ENCODE measurements at places on chromosomes 1 and 21. TPM values are rescaled to one million over a fixed set of nuclear protein-coding genes. Genes with fewer than 3 reads are reported as not detected.

The GBP6 gene
- 0.13 TPM for total RNA-seq

- H3K36me3 ChIP-seq = no peaks in the 10 kb centered on the region
- DNase-seq = no peak
- H3K27me3 ChIP-seq = peaks cover 3% of the 10 kb centered on the region
- no peak overlapping the region for H3K4me3 ChIP-seq
- H3K27ac ChIP-seq = no peak overlapping the region
- no peaks in the 10 kb centered on the region for H3K4me1 ChIP-seq
Observed at GRCh38 chr1:4179914-4180735, 280.1 kb upstream of the C1orf174 start.

GRCh38 chr1:192491804-192492554, 83.6 kb upstream of the RGS1 start:
- no peaks in the 10 kb centered on the region for H3K27me3 ChIP-seq
- no peak for DNase-seq
- peaks cover 20% of the 10 kb centered on the region for H3K4me1 ChIP-seq
- H3K36me3 ChIP-seq = no peaks in the 10 kb centered on the region
- H3K4me3 ChIP-seq = no peak overlapping the region

DNA sequence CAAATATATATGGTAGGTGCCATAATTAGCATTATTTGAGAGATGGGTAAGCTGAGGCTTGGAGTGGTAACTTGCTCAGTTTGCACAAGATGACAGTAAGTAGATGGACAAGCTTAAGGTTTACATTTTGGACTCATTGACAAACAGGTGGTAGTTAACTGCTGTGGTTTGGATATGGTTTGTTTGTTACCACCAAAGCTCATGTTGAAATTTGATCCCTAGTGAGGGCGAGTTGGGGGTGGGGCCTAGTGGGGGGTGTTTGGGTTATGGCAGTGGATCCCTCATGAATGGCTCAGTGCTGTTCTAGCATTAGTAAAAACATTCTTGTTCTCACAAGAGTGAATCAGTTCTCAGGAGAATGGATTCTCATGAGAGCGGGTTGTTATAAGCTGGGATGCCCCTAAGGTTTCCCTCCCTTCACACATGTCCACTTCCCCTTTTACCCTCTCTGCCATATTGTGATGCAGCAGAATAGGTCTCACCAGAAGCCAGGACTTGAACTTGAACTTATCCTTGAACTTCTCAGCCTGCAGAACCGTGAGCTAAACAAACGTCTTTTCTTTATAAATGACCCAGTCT, 6.6 kb upstream of the PRRX1 start:
- DNase-seq = no peak
- H3K4me3 ChIP-seq = no peak overlapping the region
- H3K36me3 ChIP-seq = no peaks in the 10 kb centered on the region
- H3K27ac ChIP-seq = no peak overlapping the region

DNA sequence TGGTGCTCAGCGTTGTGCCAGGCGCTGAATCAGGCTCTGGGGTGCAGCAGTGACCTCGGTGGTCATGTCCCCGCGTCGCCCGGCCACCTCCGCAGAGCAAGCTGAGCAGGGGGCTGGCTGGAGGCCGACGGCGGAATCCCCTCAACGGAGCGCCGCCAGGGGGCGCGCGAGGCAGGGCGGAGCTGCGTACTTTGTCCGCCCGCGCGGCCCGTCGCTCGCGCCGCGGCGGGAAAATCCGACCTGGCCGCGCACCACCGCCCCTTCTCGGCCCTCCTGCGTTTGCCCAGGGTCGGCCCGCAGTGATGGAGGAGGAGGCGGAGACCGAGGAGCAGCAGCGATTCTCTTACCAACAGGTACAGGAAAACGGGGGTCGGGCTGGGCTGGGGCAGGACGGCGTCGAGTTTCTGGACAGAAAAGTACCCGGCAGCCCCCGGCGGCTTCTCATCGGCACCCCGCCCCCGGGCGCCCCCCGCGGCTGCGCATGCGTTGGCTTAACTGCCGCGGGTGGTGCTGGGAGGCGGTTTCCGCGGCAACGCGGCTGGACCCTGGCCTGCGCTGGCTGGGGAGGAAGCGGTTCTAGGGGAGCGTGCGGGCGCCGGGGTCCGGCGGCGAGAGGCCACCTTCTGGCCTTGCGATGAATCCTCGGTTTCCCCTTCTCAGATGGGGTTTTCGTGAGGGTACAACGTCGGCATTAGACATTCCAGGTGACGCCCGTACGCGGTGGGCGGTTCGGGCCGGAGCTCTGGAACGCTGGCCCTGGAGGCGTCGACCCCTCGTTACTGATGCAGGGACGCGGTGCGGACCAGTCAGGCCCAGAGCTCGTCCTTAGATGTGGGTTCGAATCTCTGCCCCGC, at the start of gene CENPS:
Gene CENPS (plus strand): TSS at position 218 of the 854 bp plus-strand sequence. CDS start 85 bp downstream, at position 303.
- no peaks in the 10 kb centered on the region for H3K36me3 ChIP-seq
- H3K4me1 ChIP-seq = peaks cover 15% of the 10 kb centered on the region
- peak within 1 kb of the TSS; percentile 86 for H3K4me3 ChIP-seq
- H3K27me3 ChIP-seq = no peaks in the 10 kb centered on the region
- DNase-seq = peak; percentile 91

GRCh38 chr21:26572702-26573381, at the start of gene CYYR1:
Gene CYYR1, minus strand, starts transcription at chr21:26573286. Its CDS starts 346 bp downstream, at chr21:26572940.
- peak within 1 kb of the TSS; percentile 99 for H3K4me3 ChIP-seq
- peak; percentile 58 for DNase-seq
- peaks cover 17% of the 10 kb centered on the region for H3K36me3 ChIP-seq
- H3K4me1 ChIP-seq = peaks cover 24% of the 10 kb centered on the region
- no peaks in the 10 kb centered on the region for H3K27me3 ChIP-seq

- no peaks in the 10 kb centered on the region for H3K27me3 ChIP-seq
- no peaks in the 10 kb centered on the region for H3K4me1 ChIP-seq
- no peak for DNase-seq
Observed at GRCh38 chr1:218613105-218613504, 268.0 kb downstream of the TGFB2 start.

DNA sequence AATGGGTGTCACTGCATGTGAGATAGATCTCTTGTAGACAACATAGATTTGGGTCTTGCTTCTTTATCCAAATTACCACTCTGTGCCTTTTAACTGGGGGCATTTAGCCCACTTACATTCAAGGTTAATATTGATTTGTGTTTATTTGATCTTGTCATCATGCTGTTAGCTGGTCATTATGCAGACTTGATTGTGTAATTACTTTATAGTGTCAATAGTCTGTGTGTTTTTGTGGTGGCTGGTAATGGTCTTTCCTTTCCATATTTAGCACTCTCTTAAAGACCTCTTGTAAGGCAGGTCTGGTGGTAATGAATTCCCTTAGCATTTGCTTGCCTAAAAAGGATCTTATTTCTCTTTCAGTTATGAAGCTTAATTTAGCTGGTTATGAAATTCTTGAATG, 29.6 kb downstream of the ZNF691 start:
- H3K4me3 ChIP-seq = no peak overlapping the region
- no peak overlapping the region for H3K27ac ChIP-seq
- DNase-seq = no peak

The MORC3 gene
- 33.0 TPM for total RNA-seq

- no peaks in the 10 kb centered on the region for H3K36me3 ChIP-seq
- peak overlapping the region; percentile 27 for H3K4me3 ChIP-seq
- peaks cover 3% of the 10 kb centered on the region for H3K27me3 ChIP-seq
- H3K4me1 ChIP-seq = peaks cover 38% of the 10 kb centered on the region
Observed at GRCh38 chr21:37338671-37339551, 27.7 kb upstream of the DYRK1A start.

The LINGO4 gene
- total RNA-seq = not detected

The TPTE gene
- total RNA-seq = not detected

DNA sequence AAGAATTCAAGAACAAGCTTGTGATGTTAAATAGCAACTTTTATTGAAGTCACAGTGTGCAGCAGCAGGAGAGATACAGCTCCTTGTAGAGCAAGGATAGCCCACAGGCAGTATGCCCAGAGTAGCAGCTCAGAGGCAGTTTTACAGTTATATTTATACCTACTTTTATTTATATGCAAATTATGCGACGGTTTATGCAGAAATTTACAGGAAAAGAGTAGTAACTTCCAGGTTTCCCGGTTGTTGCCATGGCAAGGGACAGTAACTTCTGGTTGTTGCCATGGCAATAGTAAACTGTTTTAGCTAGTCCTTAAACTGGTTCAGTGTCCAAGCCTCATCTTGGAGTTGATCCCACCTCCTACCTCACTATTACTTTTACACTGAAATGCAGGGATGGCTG, 344.6 kb upstream of the LYPLAL1 start:
- H3K4me1 ChIP-seq = peaks cover 2% of the 10 kb centered on the region
- H3K27me3 ChIP-seq = peaks cover 5% of the 10 kb centered on the region
- no peaks in the 10 kb centered on the region for H3K36me3 ChIP-seq
- no peak overlapping the region for H3K27ac ChIP-seq

The VSIG8 gene
- not detected for total RNA-seq

GRCh38 chr1:211339631-211340041, 13.0 kb downstream of the TRAF5 start:
- no peak for DNase-seq
- peaks cover 2% of the 10 kb centered on the region for H3K4me1 ChIP-seq
- H3K27me3 ChIP-seq = no peaks in the 10 kb centered on the region
- no peak overlapping the region for H3K27ac ChIP-seq
- H3K4me3 ChIP-seq = no peak overlapping the region

DNA sequence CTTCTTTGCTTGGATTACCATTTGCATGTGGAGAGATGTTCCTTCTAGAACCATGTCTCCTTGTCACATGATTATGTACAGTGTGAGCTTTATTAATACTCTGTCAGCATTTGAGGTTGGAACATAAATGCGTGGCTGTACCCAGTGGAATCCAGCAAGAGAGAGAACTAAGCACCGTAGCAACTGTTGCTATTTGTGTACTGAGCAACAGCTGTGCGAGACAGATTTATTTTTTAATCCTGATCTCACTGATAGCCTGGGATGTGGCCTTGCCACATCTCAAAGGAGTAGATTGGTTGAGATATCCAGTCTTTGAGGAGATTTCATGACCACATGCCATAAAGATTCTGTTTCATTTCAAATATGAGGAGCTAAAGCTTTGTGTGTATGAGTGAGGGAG, 43.4 kb downstream of the KIF1B start:
- no peak for DNase-seq
- no peaks in the 10 kb centered on the region for H3K27me3 ChIP-seq
- no peak overlapping the region for H3K4me3 ChIP-seq
- H3K36me3 ChIP-seq = peaks cover 14% of the 10 kb centered on the region
- peaks cover 8% of the 10 kb centered on the region for H3K4me1 ChIP-seq

GRCh38 chr1:3081171-3081683, 12.2 kb downstream of the PRDM16 start:
- no peak for DNase-seq
- H3K36me3 ChIP-seq = no peaks in the 10 kb centered on the region
- peaks cover 54% of the 10 kb centered on the region for H3K27me3 ChIP-seq
- H3K4me1 ChIP-seq = no peaks in the 10 kb centered on the region
- H3K27ac ChIP-seq = no peak overlapping the region

- H3K36me3 ChIP-seq = no peaks in the 10 kb centered on the region
- H3K27ac ChIP-seq = no peak overlapping the region
- DNase-seq = no peak
- H3K27me3 ChIP-seq = no peaks in the 10 kb centered on the region
- peaks cover 20% of the 10 kb centered on the region for H3K4me1 ChIP-seq
Observed at GRCh38 chr1:98197356-98197755, 276.5 kb upstream of the DPYD start.

DNA sequence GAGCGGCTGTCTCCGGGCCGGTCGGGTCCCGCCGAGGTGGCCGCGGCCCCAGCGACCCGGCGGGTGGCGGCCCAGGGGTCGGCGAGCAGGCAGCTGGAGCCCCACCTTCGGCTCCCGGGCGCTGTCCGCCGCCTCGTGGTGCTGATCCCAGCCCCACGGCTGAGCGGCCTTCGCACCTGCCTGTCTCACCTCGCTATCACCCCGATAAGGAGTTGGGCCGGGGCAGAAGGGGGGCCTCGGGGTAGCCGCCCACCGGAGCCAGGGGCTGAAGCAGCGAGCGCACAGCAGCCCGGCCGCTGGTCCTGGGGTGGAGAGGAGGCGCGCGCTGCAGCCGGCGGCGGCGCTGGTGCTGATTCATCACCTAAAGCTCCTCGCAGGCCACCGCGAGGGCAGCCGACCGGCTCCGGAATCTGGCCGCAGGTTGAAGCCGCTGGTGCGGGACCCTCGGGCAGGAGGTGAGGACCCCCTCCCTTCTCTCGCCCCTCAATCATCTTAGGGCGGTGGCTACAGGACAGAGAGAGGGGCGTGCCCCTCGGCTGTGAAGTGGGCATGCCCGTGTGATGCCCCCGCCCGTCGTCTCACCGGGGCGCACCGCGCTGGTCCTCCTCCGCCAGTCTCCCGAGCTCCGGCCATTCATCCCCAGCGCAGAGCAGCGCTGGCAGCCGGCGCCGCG, 575 bp downstream of the TRIM67 start:
- peaks cover 13% of the 10 kb centered on the region for H3K4me1 ChIP-seq
- no peaks in the 10 kb centered on the region for H3K36me3 ChIP-seq
- no peak overlapping the region for H3K27ac ChIP-seq
- H3K27me3 ChIP-seq = peaks cover 83% of the 10 kb centered on the region
- H3K4me3 ChIP-seq = peak overlapping the region; percentile 60

The LIN9 gene
- 7.5 TPM for total RNA-seq

DNA sequence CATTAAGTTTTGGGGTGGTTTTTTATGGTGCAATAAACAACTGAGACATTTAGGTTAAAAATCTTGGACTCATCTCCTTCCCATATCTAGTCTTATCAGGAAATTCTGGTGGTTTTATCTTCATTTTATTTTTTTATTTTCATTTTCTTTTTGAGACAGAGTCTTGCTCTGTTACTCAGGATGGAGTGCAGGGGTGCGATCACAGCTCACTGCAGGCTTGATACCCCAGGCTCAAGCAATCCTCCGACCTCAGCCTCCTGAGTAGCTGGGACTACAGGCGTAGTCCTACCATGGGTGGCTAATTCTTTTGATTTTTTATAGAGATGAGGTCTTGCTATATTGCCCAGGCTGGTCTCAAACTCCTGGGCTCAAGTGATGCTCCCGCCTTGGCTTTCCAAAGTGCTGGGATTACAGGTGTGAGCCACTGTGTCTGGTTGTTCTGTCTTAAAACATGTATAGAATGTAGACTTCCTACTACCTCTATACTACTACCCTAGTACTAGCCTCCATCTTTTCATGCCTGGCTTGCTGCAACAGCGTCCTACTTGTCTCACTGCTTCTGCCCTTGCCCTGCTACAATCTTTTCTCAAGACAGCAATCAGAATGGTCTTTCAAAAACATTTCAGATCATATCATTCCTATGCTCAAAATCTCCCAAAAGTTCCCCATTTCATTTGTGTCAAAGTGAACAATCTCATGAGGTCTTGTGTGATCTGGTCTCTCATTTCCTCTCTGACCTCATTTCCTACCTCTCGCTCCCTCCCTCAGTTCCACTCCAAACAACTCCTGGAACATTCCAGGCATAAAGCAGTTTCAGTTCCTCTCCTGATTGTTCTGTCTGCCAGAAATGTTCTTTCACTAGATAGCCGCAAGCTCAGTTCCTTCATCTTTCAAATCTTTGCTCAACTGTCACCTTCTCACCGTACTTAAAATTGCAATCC, 5.9 kb upstream of the FCGR2A start:
- H3K4me1 ChIP-seq = no peaks in the 10 kb centered on the region
- H3K27ac ChIP-seq = no peak overlapping the region
- no peak overlapping the region for H3K4me3 ChIP-seq
- peaks cover 88% of the 10 kb centered on the region for H3K27me3 ChIP-seq
- no peaks in the 10 kb centered on the region for H3K36me3 ChIP-seq
